Prostate gland (tissue), 2 donors: ENCODE measurements at places on chromosomes 3 and 15. TPM values are rescaled to one million over a fixed set of nuclear protein-coding genes. Genes with fewer than 3 reads are reported as not detected.

- peaks cover 3% of the 10 kb centered on the region for H3K4me1 ChIP-seq
- H3K4me3 ChIP-seq = no peak overlapping the region
- H3K27ac ChIP-seq = no peak overlapping the region
- no peak for DNase-seq
These were observed 36.4 kb upstream of the ATP2C1 start for GRCh38 chr3:130857336-130858026.

DNA sequence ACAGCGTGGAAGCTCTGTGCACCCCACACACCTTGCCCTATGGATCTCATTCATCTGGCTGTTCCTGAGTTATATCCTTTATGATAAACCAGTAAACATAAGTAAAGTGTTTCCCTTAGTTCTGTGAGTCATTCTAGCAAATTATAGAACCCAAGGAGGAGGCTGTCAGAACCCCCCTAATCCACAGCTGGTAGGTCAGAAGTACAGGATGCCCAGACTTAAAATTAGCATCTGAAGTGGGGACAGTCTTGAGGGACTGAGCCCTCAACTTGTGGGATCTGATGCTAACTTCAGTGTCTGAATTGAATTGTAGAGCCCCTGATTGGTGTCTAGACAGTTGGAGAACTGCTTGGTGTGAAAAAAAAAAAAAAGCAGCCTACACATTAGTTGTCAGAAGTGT, 75.1 kb downstream of the B3GNT5 start:
- no peak overlapping the region for H3K4me3 ChIP-seq
- DNase-seq = no peak
- H3K36me3 ChIP-seq = no peaks in the 10 kb centered on the region
- no peaks in the 10 kb centered on the region for H3K27me3 ChIP-seq
- no peak overlapping the region for H3K27ac ChIP-seq

- no peaks in the 10 kb centered on the region for H3K4me1 ChIP-seq
- no peak for DNase-seq
- no peaks in the 10 kb centered on the region for H3K36me3 ChIP-seq
- H3K27ac ChIP-seq = no peak overlapping the region
These were observed 481.4 kb upstream of the LMCD1 start for GRCh38 chr3:8020047-8020841.

- H3K27me3 ChIP-seq = no peaks in the 10 kb centered on the region
- peaks cover 34% of the 10 kb centered on the region for H3K4me1 ChIP-seq
- H3K36me3 ChIP-seq = no peaks in the 10 kb centered on the region
These were observed 7.6 kb downstream of the EPHB3 start for GRCh38 chr3:184568924-184569829.

GRCh38 chr15:71110405-71111180, 4.7 kb upstream of the THSD4 start:
- DNase-seq = no peak
- H3K27ac ChIP-seq = no peak overlapping the region
- H3K27me3 ChIP-seq = no peaks in the 10 kb centered on the region
- no peaks in the 10 kb centered on the region for H3K4me1 ChIP-seq

DNA sequence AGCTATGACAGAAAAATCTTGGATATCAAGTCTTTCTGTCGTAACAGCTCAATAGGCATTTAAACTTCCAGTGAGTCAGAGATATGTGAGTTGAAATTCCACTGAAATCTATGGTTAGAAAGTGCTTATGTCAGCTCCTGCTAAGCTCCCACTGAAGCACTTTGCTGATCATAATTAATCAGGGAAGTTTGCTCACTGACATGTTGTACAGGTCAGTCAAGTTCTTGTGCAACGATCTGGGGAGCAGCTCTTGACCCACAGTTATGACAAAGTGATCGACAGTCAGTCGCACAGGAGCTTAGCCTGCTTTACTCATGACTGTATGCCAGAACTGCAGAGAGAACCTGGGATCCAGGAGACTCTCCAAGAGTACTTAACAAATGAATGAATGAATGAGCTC, 453.5 kb downstream of the SOX2 start:
- H3K27me3 ChIP-seq = no peaks in the 10 kb centered on the region
- no peaks in the 10 kb centered on the region for H3K4me1 ChIP-seq
- H3K4me3 ChIP-seq = no peak overlapping the region
- DNase-seq = peak; percentile 30

- DNase-seq = no peak
- no peaks in the 10 kb centered on the region for H3K27me3 ChIP-seq
- no peak overlapping the region for H3K27ac ChIP-seq
- no peaks in the 10 kb centered on the region for H3K36me3 ChIP-seq
These were observed 99.5 kb upstream of the THRB start for GRCh38 chr3:24594161-24594560.

DNA sequence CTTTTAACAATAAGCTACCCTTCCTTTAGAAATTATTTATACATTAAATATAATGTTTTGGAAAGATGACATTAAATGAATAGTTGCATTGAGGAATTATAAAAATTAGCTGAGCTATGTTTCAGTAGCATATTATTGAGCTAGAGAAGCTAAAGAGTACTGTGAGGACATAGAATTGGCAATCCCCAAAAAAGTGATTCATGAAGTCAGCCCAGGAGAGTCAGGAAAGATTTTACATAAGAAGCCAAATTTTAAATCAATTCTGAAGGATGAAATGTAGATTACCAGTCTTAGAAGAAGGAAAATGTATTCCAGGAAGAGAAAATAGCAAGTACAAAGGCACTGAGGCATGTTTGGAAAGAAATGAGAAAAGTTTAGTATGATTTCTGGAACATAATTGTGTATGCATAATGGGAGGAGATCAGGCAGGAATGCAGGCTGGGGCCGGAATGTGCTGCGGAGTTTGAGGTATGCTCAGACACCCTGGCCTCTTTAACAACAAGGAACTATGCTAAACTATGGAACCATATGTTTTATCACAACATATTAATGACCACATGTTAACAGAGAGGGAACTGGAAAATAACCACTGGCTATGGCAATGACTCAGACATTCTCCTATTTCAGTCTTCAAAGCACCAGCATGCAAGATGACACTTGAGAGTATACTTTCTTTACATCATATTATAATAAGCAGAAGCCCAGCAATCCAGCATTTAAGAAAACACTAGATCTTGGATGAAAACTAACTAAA, 103.3 kb upstream of the COL8A1 start:
- no peaks in the 10 kb centered on the region for H3K4me1 ChIP-seq
- H3K27ac ChIP-seq = no peak overlapping the region
- no peaks in the 10 kb centered on the region for H3K36me3 ChIP-seq
- DNase-seq = no peak

DNA sequence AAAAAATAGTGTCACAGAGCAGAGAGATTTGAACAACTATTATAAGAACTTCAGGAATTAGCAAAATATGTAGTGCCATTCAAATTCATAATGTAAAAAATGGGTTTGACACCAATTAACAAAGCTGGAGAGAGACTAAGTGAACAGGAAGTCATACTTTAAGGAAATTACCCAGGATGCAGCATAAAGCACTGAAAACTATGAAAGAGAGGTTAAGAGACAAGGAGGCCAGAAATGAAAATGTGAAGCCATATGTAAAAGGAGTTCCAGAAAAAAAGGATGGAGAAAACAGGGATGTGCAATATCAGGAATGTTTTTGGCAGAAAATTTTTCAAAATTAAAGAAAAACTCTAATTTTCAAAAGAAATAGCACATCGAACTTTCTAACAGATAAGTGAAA, 57.6 kb downstream of the SLCO2A1 start:
- no peak overlapping the region for H3K27ac ChIP-seq
- no peaks in the 10 kb centered on the region for H3K36me3 ChIP-seq
- H3K27me3 ChIP-seq = no peaks in the 10 kb centered on the region
- no peak for DNase-seq
- no peaks in the 10 kb centered on the region for H3K4me1 ChIP-seq

DNA sequence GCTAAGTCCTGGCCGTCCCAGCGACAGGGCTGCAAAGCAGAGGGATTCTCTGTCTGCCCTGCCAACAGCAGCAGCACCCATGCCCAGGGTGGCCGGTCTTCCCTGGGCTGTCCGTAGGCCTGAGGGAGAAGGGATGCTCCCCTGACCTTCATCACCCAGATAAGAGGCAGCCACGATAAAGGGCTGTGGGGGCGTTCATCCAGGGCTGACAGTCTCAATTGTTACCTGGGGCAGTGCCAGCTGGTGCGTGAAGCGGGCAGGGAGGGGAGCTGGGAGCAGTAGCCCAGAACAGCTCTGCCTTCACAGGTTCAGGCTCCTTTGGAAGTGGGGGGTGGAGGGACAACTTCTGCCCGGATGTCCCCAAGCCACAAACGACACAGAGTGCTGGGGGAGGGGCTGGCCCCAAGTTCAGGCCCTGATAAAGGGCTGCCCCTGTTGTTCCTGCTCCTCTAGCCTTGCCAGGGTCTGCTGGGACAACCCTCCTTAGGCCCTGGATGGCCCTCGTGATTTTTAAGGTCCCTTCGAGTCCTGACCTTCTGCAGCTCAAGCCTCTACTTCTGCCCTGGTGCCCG, 94.7 kb downstream of the RAB11A start:
- no peak for DNase-seq
- H3K27me3 ChIP-seq = no peaks in the 10 kb centered on the region
- no peak overlapping the region for H3K27ac ChIP-seq
- H3K36me3 ChIP-seq = no peaks in the 10 kb centered on the region

GRCh38 chr3:107644631-107645030, 121.9 kb downstream of the BBX start:
- H3K4me3 ChIP-seq = no peak overlapping the region
- H3K27me3 ChIP-seq = no peaks in the 10 kb centered on the region

DNA sequence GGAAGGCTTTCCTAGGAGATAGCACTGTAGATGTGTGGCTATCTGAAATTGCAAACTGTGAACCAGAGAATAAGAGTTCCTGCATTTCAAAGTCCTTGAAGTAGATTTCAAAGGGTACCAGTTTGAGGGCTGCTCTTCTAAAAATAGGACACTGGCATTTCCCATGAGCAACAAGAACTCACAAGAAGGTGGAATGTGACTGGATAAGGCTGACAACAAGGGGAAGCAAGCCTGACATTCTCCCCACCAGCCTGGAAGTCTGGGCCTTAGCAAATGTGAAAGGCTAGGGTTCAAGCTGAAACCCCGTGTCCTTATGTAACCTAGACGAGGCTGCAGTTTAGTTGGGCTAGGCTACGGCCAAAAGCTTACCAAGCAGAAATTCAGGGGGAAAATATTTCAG, 18.7 kb upstream of the TJP1 start:
- H3K4me3 ChIP-seq = no peak overlapping the region
- no peak for DNase-seq
- no peak overlapping the region for H3K27ac ChIP-seq

DNA sequence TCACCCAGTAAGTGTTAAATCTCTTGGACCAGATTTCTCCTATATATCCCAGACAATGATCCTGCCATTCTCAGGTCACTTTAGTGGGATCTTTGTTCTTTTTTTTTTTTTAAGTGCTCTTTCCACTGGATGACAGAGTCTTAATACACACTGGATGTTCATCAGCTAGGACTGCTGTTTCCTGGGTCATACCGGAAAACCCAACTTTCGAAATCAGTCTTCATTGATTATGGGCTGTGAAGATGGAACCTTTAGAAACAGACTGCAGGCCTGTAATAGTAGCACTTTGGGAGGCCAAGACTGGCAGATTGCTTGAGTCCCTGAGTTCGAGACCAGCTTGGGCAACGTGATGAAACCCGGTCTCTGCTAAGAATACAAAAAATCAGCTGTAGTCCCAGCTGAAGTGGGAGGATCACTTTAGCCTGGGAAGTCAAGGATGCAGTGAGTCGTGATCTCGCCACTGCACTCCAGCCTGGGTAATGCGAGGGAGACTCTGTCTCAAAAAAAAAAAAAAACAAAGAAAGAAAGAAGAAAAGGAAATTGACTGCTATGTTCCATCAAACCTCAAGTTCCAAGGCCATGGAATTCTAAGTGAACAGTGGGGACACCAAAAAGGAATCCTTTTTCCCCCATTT, 2.3 kb downstream of the EOGT start:
- H3K36me3 ChIP-seq = no peaks in the 10 kb centered on the region
- no peaks in the 10 kb centered on the region for H3K27me3 ChIP-seq
- peaks cover 9% of the 10 kb centered on the region for H3K4me1 ChIP-seq
- no peak for DNase-seq
- H3K27ac ChIP-seq = peak overlapping the region; percentile 100

- no peak overlapping the region for H3K4me3 ChIP-seq
- H3K36me3 ChIP-seq = no peaks in the 10 kb centered on the region
- H3K27me3 ChIP-seq = no peaks in the 10 kb centered on the region
- peak; percentile 40 for DNase-seq
- no peaks in the 10 kb centered on the region for H3K4me1 ChIP-seq
These were observed 46.8 kb upstream of the SLC6A1 start for GRCh38 chr3:10945683-10946287.

DNA sequence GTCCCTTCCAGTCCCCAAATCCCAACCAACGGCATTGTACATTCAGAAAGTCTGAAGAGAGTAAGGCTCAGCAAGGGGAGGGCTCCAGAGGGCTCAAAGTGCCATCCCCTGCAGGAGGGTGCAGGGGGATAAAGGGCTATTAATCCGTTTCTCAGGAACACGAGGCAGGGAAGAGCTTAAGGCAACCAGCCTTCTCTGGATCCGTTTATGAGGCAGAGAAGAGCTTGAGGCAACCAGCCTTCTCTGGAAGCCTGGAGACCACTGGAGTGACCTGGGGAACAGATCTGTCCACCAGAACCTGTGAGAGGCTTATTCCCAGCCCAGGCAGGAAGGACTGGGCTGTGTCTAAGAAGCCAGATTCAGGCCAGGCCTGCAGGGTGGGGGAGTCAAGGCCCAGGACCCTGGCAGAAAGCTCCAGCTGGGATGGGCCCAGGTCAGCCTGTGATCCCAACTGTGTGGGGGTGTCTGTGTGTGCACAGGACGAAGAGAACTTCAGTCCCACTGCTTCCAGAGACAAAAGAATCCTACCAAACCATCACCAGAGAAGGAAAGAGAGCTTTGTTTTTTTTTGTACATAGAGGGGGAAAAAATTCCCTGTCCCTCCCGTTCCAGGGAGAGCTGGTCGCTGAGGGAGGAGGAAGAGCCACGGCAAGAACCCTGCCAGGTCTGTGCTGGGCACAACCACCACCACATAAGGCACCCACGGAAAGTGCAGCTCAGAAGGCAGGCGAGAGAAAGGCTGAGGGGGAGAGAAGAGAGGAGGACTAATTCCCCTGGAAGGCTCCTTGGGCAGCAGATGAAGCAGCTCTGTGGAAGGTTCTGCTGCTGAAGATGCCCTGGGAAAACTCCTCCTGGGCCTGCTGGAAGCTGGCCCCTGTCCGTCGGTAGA, 1.6 kb upstream of the ULK3 start:
- no peaks in the 10 kb centered on the region for H3K36me3 ChIP-seq
- H3K4me3 ChIP-seq = no peak overlapping the region
- H3K27me3 ChIP-seq = no peaks in the 10 kb centered on the region
- H3K4me1 ChIP-seq = peaks cover 10% of the 10 kb centered on the region
- H3K27ac ChIP-seq = no peak overlapping the region
- DNase-seq = no peak

Gene GRK7
- total RNA-seq = 0.17 TPM

Gene WDR53
- total RNA-seq = 17.3 TPM

Gene ARIH1
- 35.7 TPM for total RNA-seq

Gene PLAAT1
- 12.5 TPM for total RNA-seq

Gene PPP1R14D
- 0.97 TPM for total RNA-seq

Gene TMEM89
- 1.9 TPM for total RNA-seq

Gene PARP16
- total RNA-seq = 13.0 TPM

Gene MFGE8
- total RNA-seq = 263 TPM

Gene CILP
- total RNA-seq = 0.82 TPM

Gene ATP8B4
- 55.7 TPM for total RNA-seq

Gene WDR93
- total RNA-seq = 3.0 TPM
